ENCODE measurements at places on chromosomes 4 and X. TPM values are rescaled to one million over a fixed set of nuclear protein-coding genes. Genes with fewer than 3 reads are reported as not detected.

- peak; percentile 73 for DNase-seq
These were observed 21.8 kb downstream of the TXLNG start for GRCh38 chrX:16807976-16808542.

GRCh38 chrX:9746148-9746888 lies 19.3 kb downstream of the GPR143 start:
- peak; percentile 64 for DNase-seq

DNA sequence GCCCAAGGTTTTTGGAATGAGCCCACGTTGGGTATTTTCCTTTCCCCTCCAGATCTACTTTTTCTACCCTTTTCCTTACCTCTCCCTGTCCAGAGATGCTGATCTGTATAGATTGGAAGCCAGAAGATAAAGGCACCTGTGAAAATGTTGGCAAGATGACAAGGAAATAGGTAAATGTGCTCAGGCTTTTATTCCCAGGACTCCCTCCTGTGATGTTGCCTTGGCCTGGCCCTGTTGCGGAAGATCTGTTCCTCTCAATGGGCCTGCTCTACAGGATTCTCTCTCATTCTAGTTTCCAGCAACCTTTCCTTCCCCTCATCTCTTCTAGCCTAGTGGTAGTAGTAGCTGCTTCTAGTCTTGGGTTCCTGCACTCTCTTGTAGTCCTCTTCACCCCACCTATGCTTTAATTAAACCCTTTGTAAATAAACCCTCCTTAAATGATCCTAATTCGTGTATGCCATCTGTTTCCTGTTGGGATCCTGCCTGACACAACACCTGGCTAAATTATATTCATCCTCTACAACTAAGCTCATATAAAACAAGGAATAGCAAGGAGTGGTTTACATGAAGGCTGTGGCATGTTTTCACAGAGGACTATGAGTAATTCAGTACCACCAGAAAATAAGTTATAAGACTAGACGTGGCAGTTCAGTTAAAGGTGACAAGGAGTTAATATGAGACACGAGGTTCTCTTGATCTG lies 95.7 kb upstream of the MAOA start:
- DNase-seq, result no peak

DNA sequence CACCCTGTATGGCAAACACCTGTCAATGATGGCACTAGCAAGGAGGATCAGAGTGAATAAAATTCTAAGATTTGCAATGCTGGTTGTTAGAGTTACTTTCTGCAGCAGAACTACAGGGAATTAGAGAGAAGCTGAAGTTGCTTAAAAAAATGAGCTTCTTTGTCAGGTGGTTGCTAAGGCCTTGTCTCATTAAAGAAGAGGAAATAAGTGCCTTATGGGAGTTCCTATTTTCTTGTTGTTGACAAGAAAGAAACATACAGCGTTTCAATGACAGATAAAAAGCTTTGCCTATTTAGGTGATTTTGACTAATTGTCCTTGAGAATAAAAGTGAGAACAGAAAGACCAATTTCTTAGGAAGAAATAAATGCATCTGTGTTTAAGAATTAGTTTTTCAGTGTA lies 106.0 kb upstream of the ARHGAP24 start:
- no peak for DNase-seq

DNA sequence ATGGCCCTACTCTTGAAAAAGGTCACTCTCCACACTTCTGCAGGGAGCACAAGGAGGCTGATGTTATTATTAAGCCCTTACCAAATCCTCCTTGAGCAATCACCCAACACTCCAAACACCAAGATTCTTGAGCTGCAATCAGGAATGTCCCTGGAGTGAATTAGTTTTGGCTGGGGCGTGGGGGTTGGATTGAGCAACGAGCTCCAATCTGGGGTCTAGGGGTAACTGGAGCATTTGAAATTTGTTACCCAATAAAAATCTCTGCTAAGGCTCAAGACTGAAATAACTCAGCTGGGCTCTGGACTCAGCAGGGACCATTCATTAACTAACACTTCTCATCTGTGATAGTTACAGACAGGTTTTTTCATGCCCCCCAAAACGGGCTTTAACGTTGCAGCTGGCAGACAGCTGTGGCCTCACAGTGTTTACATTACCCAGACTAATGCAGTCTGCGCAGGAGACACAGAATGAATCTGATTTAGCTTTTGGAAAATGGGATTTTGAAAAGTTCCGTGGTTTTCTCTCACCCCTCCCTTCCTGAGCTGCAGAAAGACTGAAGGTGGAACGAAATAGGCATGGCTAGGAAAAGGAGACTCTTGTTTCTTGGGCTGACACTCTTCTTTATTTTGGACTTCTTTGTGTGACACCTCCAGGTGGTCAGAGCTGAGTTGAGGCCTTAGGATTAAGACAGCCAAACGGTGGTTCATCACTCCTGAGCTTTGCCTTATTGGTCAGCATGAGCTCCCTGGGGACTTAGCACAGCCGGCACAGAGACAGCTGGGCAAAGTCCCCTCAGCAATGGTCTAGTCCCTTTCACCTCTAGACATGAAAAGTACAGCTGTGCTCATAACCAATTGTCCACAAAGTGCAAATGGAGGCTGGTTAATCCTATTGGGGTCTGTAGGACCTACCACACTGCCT lies 26.6 kb downstream of the PLAC1 start:
- DNase-seq, result peak; percentile 9

DNA sequence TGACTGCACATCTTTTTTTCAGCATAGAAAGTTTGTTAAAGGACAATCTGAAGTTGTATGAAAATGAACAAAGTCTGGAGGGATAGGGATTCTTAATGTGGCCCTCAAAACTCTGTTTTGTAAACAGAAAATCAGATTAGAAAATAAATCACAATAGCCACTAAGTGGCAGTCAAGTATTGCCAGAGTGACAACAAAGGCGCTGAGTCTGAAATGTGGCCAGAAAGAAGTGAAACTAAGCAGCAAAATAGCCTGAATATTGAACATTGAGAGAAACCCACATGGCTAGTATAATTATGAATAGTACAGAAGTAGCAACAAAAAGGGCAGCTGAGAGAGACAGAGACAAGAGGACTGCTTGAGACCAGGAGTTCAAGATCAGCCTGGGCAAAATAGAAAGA lies 81.1 kb upstream of the CT45A1 start:
- no peak for DNase-seq

- DNase-seq, result no peak
These were observed 64.0 kb downstream of the KCNIP4 start for GRCh38 chr4:21884615-21885014.

DNA sequence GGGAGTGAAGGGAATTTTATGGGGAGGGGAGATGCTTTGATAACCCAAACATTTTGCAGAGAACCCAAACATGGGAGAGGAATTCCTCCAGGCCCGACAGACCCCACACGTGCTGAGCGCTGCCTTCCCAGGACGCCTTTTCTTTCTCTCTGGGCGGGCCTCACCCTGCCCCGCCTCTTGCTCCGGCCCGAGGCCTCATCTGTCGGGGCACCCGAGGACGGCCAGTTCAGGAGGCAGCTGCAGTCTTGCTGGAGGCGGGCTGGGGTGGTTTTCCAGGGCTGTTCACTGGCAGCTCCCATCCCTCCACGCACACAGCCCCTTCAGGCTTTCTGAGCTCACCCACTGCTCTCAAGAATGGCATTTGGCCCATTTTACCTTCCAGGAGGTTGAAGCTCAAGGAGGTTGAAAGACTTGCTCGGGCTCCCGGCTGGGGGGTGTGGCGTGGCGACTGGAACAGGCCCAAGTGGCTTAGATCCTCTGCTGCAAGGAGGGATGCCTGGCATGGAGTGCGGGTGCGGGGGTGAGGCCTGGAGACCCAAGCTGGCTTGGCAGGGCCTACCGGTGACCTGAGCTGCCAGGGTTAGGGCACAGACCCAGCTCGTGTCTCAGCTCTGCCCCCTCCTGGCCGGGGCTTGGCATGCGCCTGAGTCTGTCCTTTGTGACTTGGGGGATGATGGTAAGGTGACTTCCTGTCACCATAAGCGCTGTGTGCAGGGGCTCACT lies 99.2 kb downstream of the PSAPL1 start:
- peak; percentile 10 for DNase-seq

- DNase-seq, result no peak
These were observed 334.3 kb upstream of the GATB start for GRCh38 chr4:152094970-152095700.

DNA sequence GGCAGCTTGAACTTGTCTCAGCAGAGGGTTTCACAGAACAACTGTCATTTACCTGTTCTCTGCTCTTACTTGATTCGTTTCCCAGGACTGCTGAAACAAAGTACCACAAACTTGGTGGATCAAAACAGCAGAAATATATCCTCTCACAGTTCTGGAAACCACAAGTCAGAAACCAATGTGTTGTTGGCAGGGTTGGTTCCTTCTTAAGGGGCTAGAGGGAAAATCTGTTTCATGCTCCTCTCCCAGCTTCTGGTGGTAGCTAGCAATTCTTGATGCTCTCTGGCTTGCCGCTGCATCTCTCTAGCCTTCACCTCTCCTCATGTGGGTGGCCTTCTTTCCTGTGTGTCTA lies 4.7 kb downstream of the TLR8 start:
- DNase-seq, result no peak

DNA sequence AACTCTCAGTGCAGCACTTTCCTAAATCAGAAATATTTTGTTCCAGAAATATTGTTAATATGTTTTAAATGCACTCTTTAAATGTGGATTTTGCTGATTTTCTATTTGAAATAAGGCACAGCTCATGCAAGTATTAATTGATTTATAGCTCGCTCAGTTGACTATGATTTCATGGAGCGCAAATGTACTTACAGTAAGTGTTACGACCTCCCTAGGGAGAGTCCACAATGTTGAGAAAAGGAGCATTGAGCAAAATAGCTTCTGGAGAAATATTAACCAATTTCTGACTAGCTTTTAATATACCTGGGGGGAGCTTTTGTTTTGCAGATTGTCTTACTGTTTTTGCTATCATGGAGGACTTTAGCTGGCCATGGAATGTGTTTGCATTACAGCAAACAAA lies 1687.5 kb downstream of the STIM2 start:
- DNase-seq, result no peak

- DNase-seq, result no peak
These were observed 11.3 kb upstream of the DOCK11 start for GRCh38 chrX:118484216-118484903.

GRCh38 chr4:6924361-6924779 lies 14.7 kb downstream of the TBC1D14 start:
- no peak for DNase-seq

- DNase-seq, result no peak
These were observed 184.2 kb upstream of the GPRIN3 start for GRCh38 chr4:89491761-89492160.

The CD38 gene
- total RNA-seq, result 0.52 TPM

The FGA gene
- 0.17 TPM for total RNA-seq

The FAM241A gene
- 1.4 TPM for total RNA-seq

The RBM46 gene
- total RNA-seq, result 0.52 TPM

The SLC9A7 gene
- 43.9 TPM for total RNA-seq

The PDHA1 gene
- total RNA-seq, result 212 TPM

The DCLK2 gene
- 2.7 TPM for total RNA-seq

The SSX2B gene
- not detected for total RNA-seq

The GLRA3 gene
- total RNA-seq, result not detected

The ZFP42 gene
- total RNA-seq, result 0.10 TPM

The GLUD2 gene
- total RNA-seq, result 3.5 TPM

The TEX13C gene
- not detected for total RNA-seq

The MAGEA11 gene
- total RNA-seq, result not detected
